ENCODE measurements at places on chromosomes 2 and 18. TPM values are rescaled to one million over a fixed set of nuclear protein-coding genes. Genes with fewer than 3 reads are reported as not detected.

DYNC2LI1 gene
- total RNA-seq: 13.9 TPM

RFTN2 gene
- not detected for total RNA-seq

RBM43 gene
- 4.3 TPM for total RNA-seq

LCT gene
- not detected for total RNA-seq

ANKRD53 gene
- 0.65 TPM for total RNA-seq

PROM2 gene
- total RNA-seq: 101 TPM

MFSD2B gene
- total RNA-seq: not detected

CYS1 gene
- not detected for total RNA-seq

MYL1 gene
- total RNA-seq: not detected

HOXD1 gene
- total RNA-seq: not detected

ANO7 gene
- not detected for total RNA-seq

LANCL1 gene
- total RNA-seq: 54.9 TPM

RPRM gene
- not detected for total RNA-seq

EGR4 gene
- not detected for total RNA-seq
